ENCODE measurements at places on chromosomes 11 and 22.

GRCh38 chr11:85810871-85811611, at the start of gene SYTL2:
Gene SYTL2, minus strand, starts transcription at chr11:85811141. Its CDS starts 53,416 bp downstream, at chr11:85757725.
- DNase-seq: peak; percentile 2

- no peak for DNase-seq
Measured at GRCh38 chr11:19602406-19602805, 110.2 kb upstream of the NAV2 start.

DNA sequence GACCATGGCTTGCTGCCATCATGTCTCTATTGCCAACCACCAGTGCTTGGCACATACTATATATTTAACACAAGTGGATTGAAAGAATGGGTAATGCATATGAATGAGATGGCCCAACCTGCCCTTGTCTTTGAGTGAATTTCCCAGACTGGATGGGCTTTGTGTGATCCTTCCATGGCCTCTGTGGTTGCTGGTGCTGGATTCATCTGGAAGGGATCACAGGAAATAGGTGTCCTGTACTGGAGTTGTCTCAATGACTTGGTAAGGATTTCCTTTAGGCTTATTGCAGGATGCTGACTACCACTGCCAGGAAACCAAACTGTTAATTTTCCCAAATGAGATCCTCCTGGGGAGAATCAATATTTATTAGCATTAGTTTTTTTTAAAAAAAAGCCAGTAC, 328.6 kb downstream of the TMEM135 start:
- no peak for DNase-seq

GRCh38 chr11:103668859-103669258, 367.6 kb upstream of the DDI1 start:
- DNase-seq: no peak

GRCh38 chr22:50531962-50532674, 2.3 kb upstream of the TYMP start:
- DNase-seq: peak; percentile 17

GRCh38 chr11:10125522-10126133, 168.4 kb downstream of the SBF2 start:
- no peak for DNase-seq

DNA sequence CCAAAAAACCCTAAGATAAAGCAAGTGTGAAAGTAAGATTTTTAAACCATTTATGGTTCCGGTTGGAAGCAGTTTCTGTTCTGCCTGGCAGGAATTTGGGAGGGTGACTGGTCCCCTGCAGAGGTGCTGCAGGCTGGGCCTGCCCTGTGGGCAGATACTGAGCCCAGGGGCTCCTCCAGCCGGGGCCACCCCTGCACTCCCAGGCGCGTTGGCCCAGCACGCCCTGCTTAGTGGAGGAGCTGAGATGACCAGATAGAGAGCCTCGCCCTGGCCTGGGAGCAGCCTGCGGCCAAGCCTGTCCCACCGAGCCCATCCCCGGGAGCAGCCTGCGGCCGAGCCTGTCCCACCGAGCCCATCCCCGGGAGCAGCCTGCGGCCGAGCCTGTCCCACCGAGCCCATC, 8.0 kb downstream of the PHLDA2 start:
- no peak for DNase-seq

- no peak for DNase-seq
Measured at GRCh38 chr11:68841718-68842426, at the start of gene CPT1A. Gene CPT1A, minus strand, starts transcription at chr11:68841916. Its CDS starts 26,442 bp downstream, at chr11:68815474.

DNA sequence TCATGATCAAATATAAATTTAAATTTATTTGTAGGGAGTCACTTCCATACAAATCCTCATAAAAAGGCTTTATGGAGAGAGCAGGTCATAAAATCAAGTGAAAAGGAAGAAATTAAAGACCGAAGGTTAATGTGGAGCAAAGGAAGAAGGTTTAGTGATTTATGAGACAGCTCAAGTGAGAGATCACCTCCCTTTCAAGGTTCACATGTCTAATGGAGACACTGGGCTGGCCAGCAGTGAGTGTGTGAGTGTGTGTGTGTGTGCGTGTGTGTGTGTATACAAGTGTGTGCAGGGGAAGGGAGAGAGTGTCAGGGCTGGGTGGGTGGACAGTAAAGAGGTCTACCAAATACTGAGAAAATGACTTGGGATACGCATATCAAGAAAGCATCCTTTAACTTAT, 251.2 kb downstream of the FAT3 start:
- DNase-seq: no peak

DNA sequence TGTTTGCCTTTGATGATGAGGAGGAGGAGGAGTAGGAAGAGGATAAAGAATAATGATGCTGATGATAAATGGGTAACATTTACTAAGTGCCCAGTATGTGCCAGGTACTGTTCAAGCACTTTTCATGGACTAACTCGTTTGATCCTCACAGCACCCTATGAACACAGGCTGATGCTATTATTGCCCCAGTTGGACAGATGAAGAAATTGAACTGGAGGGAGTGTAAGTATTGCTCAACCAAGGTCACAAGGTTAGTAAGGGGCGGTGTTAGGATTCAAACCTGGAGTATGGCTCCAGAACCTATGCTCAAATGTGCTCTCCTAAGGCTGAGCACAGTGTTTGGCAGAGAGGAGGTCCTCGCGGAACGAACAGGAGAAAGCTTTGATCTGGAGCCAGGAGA, 78.6 kb downstream of the SYN3 start:
- DNase-seq: no peak

DNA sequence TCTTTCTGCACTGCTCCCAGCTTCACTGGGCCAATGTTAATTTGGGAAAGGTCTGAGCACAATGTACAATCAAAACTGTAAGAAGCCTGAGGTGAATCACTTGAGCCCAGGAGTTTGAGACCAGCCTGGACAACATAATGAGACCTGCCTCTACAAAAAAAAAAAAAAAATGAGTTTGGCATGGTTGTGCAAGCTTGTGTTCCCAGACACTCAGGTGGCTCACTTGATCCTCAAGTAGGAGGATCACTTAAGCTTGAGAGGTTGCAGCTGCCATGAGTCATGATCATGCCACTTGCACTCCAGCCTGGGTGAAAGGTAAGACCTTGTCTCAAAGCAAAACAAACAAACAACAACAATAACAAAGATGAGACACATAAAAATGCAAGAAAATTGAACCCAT, 38.6 kb upstream of the SC5D start:
- no peak for DNase-seq

DNA sequence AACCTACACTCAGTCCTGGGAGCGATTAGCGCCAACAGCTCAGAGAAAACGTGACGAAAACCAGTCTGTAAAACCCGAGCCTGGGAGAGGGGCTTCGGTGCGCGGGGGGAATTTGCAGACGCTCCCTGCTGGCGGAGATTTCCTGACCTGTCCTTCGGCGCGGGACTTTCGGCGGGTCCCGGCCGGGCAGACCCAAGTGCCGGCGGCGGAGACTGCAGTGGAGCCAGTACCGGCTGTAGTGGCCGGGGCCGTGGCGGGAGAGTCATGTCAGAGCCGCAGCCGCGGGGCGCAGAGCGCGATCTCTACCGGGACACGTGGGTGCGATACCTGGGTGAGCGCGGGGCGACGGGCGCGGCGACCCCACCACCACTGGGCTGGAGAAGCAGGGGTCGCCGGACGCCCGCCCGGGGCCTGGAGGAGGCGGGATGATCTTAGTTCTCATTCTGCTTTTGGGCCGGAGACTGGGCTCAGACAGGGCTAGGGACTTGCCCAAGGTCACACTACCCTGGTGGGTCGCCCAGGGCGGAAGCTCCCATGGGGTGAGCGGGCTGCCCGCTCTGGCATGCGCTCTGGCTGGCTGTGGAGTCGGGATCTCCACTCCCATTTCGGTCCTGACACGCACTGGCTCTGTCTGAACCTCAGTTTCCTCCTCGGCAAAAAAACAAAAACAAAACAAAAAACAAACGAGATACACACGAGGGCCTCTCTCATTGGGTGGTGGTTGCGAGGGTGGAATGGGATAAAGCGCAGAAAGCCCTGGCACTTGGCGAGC, at the start of gene MTFP1:
TSS of gene MTFP1 (plus strand) at position 153 of the 772 bp plus-strand sequence. CDS start at position 265, 112 bp downstream.
- no peak for DNase-seq

GRCh38 chr11:9688716-9689511, 25.0 kb downstream of the SWAP70 start:
- DNase-seq: no peak

GRCh38 chr22:47918276-47918921, 1155.9 kb downstream of the TBC1D22A start:
- no peak for DNase-seq

GRCh38 chr11:67281552-67282150, 7.5 kb upstream of the ANKRD13D start:
- DNase-seq: no peak

- DNase-seq: no peak
Measured at GRCh38 chr22:46971099-46971763, 208.8 kb downstream of the TBC1D22A start.

GRCh38 chr11:10657308-10658271, 36.0 kb downstream of the IRAG1 start:
- DNase-seq: no peak

GRCh38 chr22:47474464-47474863, 712.0 kb downstream of the TBC1D22A start:
- no peak for DNase-seq

DNA sequence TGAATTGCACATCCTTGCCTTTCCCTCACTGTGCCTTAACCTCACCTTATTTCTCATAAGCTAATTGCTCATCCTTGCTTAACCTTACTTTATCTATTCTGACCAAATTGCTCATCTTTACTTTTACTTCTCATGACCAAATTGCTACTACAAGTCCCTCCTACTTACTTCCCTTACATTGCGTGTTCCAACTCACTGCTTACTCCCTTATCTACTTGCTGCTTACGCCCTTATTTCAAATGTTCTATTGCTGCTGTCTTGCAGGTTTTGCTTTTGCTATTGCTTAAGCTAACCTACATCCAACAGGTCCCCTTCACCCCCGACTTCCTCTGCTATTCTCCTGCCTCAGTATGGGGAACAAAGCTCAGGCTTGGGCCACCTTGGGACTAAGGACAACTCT, 8.0 kb downstream of the OR8B2 start:
- DNase-seq: no peak

- DNase-seq: no peak
Measured at GRCh38 chr11:17389211-17389956, 925 bp upstream of the KCNJ11 start.

GRCh38 chr22:22720201-22720723, 75.8 kb downstream of the GGTLC2 start:
- DNase-seq: no peak

GRCh38 chr22:27677905-27678458, 123.6 kb downstream of the MN1 start:
- no peak for DNase-seq

- DNase-seq: no peak
Measured at GRCh38 chr22:49664891-49665290, 162.8 kb downstream of the BRD1 start.

GRCh38 chr22:46681010-46681409, 57.0 kb downstream of the CERK start:
- DNase-seq: no peak

DNA sequence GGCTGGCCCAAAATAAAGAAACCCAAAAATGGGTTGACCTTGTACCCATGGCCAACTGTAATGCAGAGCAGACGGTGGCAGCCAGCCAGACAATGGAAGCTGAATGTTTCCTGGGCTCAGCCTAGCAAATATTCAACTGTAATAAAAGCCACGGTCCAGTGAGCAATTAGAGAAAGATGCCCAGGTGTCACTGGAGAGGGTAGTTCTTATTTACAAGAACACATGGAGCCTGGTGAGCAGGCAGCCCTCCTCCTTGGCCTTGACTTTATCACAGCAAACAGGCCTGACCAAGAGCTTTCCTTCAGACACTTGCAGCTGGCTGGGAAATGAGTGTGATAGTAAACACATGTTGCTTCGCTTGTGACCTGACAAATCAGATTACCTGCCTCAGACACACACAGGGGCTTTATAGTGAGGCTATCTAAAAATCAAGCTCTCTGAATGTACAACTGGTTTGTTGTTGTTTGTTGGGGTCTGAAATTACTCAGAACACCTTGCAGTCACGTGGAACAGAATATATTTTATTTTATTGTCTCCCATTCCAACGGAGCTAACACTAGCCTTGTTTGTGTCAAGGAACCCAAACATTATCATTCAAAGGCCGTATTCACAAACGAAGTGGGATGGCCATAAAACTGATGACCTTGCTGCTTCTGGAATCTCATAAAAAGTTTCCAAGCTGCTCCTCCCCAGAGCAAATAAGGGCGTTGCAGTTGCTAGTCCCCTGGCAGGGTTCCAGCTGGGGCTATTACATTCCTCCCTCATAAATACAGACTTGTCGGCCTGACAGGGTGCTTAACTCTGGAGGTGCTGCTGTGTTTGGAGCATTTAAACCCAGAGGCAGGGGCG, 161.1 kb downstream of the BBOX1 start:
- DNase-seq: no peak

DNA sequence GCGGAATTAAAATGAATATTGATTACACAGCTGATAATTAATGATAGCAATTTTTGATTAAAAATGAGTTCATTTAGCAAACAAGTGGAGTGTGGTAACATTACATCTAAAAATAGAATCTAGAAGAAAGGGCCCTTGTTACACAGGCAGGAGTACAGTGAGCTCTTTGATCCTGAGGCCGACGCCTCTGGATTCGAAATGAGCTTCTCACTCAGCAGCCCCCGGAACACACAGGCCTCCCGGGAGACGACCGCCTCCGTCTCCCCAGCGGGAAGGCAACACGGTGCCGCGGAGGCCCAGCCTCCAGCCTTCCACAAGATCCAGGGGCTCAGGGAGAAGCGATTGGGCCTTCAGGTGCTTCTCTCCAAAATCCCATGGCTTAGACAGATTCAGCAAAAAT, 379.1 kb downstream of the BRD1 start:
- no peak for DNase-seq

GRCh38 chr11:133156986-133157745, 375.1 kb downstream of the OPCML start:
- DNase-seq: no peak

- DNase-seq: no peak
Measured at GRCh38 chr11:1728931-1729691, 21.3 kb downstream of the IFITM10 start.

GRCh38 chr22:37161443-37161842, 11.7 kb upstream of the IL2RB start:
- DNase-seq: no peak

DNA sequence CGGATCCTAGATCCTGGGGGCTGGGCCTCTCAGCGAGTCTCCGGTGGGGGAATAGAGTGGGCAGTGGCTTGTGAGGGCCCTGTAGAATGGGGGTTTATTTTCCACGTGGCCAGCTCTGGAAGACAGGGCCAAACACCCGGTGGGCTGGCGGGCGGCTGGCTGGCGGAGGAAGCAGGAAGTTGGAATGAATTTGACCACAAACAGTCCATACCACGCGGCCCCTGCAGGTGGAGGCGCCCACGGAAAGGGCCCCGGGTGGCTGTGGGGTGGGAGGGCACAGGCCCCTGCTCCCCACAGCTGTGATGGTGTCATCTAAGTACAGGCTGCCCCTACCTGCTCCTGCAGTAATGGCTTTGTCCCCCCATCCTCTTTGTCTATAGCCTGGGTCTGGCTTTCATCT, 15.1 kb downstream of the MCAT start:
- no peak for DNase-seq

Data from GOT3 (cell line).